ENCODE measurements at places on chromosomes 12 and 14.

GRCh38 chr14:104561632-104562495 lies 17.7 kb upstream of the C14orf180 start:
- DNase-seq = no peak

- no peak for DNase-seq
Measured at GRCh38 chr14:25522116-25522515, 472.2 kb upstream of the STXBP6 start.

DNA sequence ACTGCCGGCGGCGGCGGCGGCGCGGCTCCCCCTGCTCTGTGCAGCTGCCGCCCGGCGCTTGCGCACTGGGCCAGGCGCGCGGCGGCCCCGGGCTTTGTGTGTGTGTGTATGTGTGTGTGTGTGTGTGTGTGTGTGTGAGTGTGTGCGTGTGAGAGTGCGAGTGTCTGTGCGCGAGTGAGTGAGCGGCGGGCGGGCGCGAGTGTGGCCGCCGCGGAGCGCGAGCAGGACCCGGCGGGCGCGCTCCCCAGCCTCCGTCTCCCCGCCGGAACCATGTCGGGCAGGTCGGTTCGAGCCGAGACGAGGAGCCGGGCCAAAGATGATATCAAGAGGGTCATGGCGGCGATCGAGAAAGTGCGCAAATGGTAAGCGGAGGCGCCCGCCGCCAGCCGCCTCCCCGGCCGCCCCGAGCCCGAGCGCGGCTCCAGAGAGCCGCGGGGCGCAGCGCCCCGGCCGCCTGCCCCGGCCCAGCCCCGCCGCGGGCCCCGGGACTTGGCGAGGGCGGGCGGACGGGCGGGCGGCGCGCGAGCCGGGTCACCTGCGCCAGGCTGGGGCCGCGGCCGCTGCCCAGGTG lies at the start of gene BCL7A:
Gene BCL7A (plus strand): TSS at position 63 of the 571 bp plus-strand sequence. CDS start 208 bp downstream, at position 271.
- peak; percentile 56 for DNase-seq

DNA sequence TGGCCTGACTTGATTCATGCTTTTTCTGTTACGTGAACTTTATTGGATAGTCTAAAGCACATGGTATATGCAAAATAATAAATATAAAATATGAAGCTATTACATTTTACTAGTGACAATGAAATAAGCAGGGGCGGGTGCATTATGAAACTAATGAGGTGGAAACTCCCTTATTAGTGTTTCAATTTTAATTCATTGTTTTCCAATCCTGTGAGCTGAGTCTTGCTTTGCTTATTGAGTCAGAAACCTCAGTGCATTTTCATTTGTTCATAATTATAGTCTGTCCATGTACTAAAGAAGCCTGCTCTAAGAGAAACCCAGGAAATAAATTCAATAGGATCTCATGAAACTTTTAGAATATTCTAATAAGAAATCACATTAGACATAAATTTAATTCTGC lies 78.5 kb downstream of the CNTN1 start:
- DNase-seq = no peak
